ENCODE measurements at places on chromosomes 6 and 20.

- DNase-seq = no peak
These were observed 46.9 kb upstream of the LOC128125822 start for GRCh38 chr6:63525186-63525878.

- no peak for DNase-seq
These were observed 309.1 kb downstream of the LMBRD1 start for GRCh38 chr6:69487688-69488087.

GRCh38 chr6:158017621-158018040, 36.0 kb downstream of the SYNJ2 start:
- DNase-seq = no peak

GRCh38 chr20:44069203-44070011, 117.6 kb downstream of the JPH2 start:
- no peak for DNase-seq

- DNase-seq = peak; percentile 33
These were observed 80.6 kb downstream of the GJA10 start for GRCh38 chr6:89974834-89975233.

- DNase-seq = no peak
These were observed 3.9 kb downstream of the DOK5 start for GRCh38 chr20:54479138-54479906.

DNA sequence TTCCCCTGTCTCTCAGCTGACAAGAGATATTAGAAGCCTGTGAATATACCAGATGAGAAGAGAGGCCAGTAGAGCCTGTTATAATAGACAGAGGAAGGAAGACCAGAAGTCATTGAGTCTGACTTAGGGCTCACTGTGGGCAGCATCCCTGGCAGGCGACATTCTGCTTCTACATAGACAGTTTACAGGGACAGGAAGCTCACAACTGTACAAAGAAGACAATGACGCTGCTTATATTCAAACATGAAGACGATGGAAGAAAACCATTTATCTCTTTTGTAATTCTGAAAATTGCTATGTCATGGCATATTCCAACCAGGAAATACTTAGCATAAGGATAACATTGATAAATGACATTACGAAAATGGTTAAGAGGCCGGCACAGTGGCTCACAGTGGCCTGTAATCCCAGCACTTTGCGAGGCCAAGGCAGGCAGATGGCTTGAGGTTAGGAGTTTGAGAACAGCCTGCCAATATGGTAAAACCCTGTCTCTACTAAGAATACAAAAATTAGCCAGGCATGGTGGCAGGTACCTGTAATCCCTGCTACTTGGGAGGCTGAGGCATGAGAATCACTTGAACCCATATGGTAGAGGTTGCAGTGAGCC, 170.9 kb downstream of the UBE3D start:
- no peak for DNase-seq

DNA sequence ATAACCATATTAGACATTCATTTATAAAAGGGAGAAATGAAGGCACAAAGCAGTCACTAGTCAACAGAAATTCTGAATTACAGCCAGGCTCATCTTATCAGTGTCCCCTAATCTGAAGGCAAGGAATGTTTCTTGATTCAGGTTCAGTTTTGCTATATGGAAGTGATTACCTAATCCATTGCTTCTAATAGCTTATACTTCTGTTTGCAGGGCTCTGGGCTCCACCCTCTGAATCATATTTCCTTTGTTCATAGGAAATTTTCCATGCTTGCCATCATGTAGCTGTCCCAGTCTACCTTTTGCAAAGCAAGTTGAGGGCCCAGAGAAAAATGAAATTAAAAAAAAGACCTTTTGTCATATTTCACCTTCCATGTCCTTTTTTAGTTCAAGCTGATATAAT, 96.0 kb downstream of the LCA5 start:
- DNase-seq = no peak

DNA sequence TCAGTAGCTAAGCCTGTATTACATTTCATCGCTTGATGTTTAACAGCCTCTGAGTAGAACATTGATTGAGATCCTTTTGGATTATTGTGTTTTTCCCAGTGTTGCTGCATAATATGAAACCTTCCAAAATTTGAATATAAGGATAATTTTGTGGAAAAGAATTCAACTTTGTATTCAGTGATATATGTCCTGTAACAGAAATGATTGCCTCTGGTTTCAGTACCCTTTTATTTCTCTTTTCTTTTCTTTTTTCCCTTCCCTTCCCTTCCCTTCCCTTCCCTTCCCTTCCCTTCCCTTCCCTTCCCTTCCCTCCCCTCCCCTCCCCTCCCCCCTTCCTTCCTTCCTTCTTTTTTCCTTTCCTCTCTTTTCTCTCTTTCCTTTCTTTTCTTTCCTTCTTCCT, 74.6 kb downstream of the UTRN start:
- DNase-seq = no peak

DNA sequence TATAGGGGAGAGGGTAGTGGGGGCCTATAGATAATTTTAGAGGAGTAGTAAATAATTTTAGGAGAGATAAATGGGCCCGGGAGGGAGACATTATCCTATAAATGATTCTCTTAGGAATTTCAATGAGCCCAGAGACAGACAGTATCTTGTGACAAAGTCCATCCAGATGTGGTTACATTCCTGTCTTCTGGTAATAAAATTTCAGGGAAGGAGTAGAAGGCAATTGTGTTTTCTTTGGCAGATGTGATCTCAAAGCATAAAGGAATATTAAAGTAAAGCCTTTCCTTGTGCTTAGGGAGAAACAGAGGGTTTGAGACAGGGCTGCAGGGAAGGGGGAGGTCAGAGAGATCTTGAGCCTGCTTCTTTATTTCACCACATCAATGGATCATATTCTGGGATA, 979.8 kb upstream of the GJE1 start:
- DNase-seq = no peak

Measured in NCI-H2227 treated with DMSO at 0.1 percent for 48 hours (cell line).